Activated T-helper 1 cell treated with anti-CD3 and anti-CD28 coated beads, Interleukin-2, amount 50 U/mL, for 16 hours (primary cell): ENCODE measurements at places on chromosomes 7 and 10.

GRCh38 chr7:2197436-2198155, 35.1 kb downstream of the MAD1L1 start:
- DNase-seq: no peak

- DNase-seq: no peak
Observed at GRCh38 chr7:1055956-1056784, 11.8 kb downstream of the GPR146 start.

DNA sequence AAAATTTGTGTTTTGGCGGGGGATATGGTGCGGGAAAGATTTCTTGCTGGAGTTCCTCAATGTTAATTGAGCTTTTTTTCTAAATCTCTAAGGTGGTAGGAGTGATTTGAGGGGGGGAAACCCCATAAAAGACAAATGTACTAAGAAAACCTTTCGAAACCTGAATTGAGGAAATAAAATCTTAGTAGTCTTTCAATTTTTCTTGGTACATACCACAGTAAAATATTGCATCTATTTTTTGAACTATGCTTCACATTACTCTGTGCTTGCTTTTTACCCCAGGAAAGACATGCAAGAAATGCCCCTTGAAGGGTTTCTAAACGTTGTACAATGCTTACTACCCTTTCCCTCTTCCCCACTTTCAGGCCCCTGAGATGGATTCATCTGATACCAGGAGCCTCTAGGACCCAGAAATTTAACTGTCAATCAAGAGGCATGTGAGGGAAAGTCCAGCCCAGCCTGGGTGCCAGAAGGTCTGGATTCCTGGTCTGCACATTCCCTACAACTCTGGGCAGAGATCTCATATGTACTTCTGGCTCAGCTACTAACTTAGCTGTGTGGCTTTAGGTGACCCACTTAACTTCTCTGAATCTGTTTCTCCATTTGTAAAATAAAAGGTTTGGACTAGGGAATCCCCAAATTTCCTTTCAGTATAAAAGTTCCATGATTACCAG, 5.8 kb upstream of the PDCD4 start:
- DNase-seq: no peak

GRCh38 chr10:87094373-87095235, at the start of the genes GLUD1 and SHLD2:
Gene GLUD1, minus strand, starts transcription at chr10:87094843. Its CDS starts 74 bp downstream, at chr10:87094769.
Gene SHLD2, plus strand, starts transcription at chr10:87095206. Its CDS starts 56,149 bp downstream, at chr10:87151355.
- peak; percentile 68 for DNase-seq

DNA sequence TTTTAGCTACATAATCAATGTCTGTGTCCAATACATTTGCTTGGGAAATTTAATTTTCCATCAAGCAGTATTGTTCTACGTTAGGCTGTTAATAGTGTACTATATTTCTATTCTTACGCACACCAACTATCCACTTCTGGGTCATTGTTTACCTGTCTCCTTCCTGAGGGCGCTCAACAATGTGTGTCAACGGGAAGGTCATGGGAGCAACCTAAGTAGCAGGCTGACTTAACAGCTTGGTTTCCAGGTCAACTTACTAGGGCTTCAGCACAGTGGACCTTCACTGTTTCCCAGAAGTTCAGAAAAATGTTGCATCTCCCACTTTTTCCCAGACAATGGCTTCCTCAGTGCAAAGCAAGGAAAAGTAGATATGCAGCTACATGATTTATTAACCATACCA, 13.7 kb downstream of the THSD7A start:
- no peak for DNase-seq

GRCh38 chr10:78997635-78998618, 70.8 kb upstream of the ZMIZ1 start:
- no peak for DNase-seq

- no peak for DNase-seq
Observed at GRCh38 chr10:113285305-113285704, 267.5 kb upstream of the HABP2 start.

GRCh38 chr10:86393362-86393761, 26.8 kb upstream of the GRID1 start:
- no peak for DNase-seq

DNA sequence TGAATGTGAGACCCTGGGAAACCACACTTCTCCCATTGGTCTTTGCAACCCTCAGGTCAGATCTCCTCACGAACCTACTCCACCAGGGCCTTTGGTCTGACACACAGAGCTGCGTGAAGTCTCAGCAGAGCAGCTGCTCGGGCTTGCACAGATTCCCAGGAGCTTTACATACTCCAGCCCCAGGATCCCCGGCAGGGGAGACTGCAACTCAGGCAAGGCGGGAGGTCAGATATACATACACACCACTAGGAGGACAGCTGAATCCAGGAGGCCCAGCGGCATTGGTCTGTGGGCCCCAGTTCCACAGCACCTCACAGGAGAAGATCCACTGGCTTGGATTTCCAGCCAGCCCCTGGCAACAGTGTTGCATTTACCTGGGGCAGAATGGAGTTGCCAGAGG, 239.2 kb downstream of the GPAM start:
- DNase-seq: no peak

GRCh38 chr10:13165177-13165576, 3.8 kb downstream of the MCM10 start:
- DNase-seq: no peak

GRCh38 chr10:59537501-59537900, 172.1 kb downstream of the SLC16A9 start:
- no peak for DNase-seq

DNA sequence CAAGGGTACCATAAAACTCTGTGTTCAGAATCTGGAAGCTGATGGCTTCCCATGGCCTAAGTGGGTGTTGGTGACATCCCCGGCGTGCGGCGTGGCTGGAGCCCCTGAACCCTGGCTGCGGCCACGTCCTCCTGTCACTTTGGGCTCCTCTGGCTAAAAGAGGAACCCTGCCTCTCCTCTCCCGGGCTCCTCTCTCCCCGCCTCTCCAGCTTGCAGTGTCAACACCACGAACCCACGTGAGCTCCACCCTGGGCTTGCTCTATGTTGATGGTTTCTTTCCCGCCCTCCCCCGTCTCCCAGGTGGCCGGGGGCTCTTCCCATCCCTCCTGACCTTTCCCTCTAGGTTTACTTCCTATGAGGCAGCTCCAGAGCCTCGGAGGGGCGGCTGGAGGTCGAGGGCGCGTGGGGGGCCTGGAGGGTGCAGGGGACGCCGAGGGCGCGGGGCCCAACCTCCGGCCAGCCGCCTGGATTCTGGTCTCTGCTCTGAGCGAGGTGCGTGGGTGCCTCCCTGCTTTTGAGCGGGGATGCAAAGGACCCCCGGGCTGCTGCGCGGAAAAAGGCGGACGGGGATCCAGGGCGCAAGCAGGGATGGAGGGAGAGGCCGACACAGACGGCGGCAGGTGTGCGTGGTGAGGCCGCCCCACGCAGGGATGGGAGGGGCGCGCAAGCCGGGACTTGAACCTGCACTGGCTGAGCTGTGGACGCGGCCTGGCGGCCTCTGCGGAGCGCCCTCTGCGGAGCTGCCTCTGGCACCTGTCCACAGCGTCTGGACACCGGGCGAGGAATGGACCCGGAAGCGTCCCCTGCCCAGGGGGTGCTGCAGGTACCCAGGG, 115.5 kb upstream of the DIP2C start:
- no peak for DNase-seq

DNA sequence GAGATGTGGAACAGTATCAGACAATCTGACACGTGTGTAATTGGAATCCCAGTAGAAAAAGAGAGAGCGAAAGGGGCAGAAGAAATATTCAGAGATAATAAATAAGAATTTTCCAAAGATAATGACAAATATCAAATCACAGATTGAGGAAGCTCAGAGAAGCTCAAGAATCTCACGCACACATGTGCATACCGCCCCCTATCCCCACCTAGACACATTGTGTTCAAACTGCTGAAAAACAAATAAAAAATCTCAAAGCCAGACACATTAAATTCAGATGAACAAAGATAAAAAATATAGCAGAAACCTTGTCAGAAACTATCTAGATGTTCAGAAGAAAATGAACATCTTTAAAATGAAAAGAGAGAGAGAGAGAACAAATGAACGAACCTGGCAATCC, 17.2 kb downstream of the SFR1 start:
- no peak for DNase-seq

DNA sequence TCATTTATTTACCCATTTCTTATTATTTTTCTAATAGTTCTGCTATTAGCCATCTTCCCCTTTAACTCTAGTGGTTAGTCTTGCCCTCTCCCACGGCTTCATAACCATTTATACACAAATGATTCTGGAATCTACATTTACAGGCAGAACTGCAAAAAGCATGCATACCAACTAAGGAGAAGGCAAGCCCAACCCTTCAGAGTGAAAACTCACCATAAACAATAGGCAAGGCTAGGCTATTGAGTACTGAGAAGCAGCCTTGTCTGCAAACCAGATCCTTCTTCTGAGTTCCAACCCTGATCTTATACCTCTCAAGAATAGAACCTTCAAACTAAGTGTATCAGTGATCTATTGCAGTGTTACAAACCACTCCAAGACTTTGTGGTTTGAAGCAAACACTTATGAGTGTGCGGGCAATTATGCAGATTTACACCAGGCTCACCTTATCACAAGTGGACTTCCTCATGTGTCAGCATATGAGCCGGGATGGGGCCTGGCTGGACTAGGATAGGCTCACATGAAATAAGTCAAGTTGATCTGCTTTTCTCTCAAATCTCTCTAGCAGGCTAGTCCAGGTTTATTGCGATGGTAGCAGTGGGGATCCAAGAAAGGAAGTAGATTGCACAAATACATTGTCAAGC, 896.9 kb upstream of the PHF14 start:
- no peak for DNase-seq

GRCh38 chr10:31526681-31527080, 207.7 kb downstream of the ZEB1 start:
- no peak for DNase-seq

DNA sequence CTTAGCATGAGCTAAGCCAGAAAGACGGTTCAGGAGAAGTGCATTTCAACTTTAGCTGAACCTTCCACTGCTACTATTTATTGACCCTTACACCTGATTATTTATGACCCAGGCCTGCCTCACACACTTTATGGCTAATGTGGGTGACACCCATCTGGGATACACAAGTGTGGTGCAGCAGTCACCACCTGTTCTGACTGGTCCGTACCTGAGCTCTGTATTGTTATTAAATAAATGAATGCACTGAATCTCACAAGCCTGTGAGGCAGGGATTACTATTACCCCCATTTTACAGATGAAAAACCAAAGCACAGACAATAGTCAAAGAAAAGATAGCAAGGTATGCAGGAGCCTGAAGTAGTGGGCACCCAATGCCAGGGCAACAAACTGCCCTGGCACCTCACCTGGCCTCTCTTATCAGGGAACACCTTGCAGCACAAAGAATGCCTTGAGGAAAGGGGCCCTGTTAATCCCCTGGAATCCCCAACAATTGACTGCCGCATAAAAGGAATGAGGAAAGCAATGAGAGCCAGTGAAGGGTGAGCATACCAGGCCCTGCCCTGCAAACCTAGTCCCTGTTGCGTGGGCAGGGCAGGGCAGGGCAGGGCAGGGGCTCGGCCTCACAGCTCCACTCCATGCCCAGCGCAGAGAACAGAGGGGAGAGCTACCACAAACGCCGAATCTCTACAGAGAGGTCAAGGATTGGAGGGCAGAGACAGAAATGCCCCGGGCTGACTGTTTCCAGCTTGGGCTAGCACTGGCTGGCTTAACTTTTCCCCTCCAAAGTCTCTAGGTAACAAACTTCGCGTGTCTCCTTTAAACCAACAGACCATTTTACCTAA, 1.3 kb downstream of the ANXA11 start:
- DNase-seq: no peak

DNA sequence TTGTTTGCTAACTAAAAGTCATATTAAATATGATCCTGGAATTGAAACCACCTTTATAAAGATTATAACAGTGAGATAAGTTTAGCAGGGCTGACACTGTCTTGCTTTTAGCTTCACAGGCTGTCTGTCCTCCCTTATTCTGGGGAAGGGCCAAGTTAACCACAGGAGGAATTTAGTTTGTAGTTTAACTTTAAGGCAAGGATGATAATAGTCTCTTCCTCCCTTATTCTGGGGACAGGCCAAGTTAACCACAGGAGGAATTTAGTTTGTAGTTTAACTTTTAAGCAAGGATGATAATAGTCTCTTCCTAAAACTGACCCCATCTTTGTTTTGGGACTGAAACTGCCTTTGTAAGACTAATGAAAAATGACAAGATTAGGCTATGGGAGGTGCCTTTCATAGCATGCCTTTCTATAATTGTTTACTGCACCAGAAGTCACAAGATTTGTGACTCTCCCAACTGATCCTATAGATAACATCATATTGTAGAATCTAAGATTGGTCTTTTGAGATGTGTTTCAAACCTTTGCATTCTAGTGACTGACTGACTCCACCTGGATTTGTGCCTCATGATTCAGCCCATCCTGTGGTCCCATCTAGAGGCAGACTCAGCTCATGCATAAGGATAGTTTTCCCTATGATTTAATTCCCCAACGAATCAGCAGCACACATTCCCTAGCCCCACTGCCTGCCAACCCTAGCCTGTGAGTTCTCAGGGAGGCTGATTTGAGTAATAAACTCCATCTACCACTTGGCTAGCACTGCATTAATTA, 212.0 kb downstream of the MAGI2 start:
- DNase-seq: no peak

- DNase-seq: peak; percentile 21
Observed at GRCh38 chr7:148914208-148914777, 30.2 kb upstream of the EZH2 start.

- DNase-seq: no peak
Observed at GRCh38 chr10:17209881-17210280, 8.4 kb upstream of the TRDMT1 start.

GRCh38 chr10:78626471-78626870, 442.3 kb upstream of the ZMIZ1 start:
- no peak for DNase-seq

GRCh38 chr10:127824826-127825225, 67.9 kb downstream of the CLRN3 start:
- DNase-seq: no peak

GRCh38 chr10:86411852-86412560, 45.4 kb upstream of the GRID1 start:
- no peak for DNase-seq

DNA sequence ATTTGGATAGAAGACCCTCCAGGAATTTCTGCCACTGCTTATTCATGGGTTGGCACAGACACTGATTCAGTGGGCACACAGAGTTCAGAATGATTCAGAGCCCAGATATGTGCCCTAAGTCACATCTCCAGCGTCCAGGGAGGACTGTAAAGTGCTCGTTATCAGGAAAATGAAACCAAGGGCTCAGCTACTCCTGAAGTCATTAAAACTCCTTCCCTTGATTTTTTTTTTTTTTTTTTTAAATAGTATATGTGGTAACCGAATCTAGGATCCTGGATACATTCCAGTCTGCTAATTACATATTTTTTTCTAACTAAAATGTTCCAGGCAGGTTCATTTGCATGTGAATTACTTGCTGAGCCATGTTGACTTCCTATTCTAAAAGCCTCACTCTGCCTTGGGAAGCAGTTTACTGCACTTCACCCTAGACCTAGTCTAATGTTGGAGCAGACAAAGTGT, 34.7 kb downstream of the MET start:
- DNase-seq: no peak
